ENCODE measurements at places on chromosomes 16 and 17.

- peak; percentile 18 for DNase-seq
These were observed 552 bp downstream of the C17orf58 start for GRCh38 chr17:67995570-67996263.

- DNase-seq: no peak
These were observed 14.1 kb downstream of the TUBD1 start for GRCh38 chr17:59878624-59879023.

- DNase-seq: no peak
These were observed 54.1 kb downstream of the PSMD12 start for GRCh38 chr17:67312265-67312664.

GRCh38 chr16:58177353-58177710 is 20.6 kb downstream of the CSNK2A2 start:
- DNase-seq: no peak

- peak; percentile 83 for DNase-seq
These were observed 2.0 kb downstream of the ZNF771 start for GRCh38 chr16:30409125-30410060.

GRCh38 chr17:73998653-73999645 is 204.5 kb upstream of the RPL38 start:
- peak; percentile 66 for DNase-seq

DNA sequence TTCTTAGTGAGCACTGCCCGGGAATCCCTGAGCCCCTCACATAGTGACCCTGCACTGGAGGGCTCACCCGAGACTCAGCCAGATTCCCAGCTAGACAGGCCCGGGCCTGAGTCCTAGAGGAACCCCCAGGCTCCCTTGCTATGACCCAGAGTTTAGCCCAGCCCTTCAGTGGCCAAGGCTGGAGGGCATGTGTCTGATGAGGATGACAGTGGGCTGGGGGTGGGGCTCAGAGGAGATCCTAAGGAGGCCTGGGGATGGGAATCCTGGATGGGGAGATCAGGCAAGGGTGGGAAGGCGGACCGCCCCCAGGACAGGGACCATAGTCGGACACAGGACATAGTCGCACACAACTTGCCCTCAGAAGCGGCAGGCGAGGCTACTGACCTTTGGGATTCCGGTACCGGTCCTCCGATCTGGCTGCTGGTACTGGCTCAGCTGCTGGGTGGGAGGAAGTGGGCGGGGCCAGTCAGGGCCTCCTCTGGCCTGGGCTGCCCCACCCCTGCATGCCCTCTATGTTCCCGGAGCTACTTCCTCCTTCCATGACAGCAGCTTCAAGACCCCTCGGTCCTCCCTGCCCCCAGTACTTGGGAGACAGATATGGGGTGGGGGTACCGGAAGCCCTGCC is 1.1 kb downstream of the CD79B start:
- peak; percentile 43 for DNase-seq

GRCh38 chr16:27240948-27241531 is 27.5 kb downstream of the NSMCE1 start:
- DNase-seq: no peak

DNA sequence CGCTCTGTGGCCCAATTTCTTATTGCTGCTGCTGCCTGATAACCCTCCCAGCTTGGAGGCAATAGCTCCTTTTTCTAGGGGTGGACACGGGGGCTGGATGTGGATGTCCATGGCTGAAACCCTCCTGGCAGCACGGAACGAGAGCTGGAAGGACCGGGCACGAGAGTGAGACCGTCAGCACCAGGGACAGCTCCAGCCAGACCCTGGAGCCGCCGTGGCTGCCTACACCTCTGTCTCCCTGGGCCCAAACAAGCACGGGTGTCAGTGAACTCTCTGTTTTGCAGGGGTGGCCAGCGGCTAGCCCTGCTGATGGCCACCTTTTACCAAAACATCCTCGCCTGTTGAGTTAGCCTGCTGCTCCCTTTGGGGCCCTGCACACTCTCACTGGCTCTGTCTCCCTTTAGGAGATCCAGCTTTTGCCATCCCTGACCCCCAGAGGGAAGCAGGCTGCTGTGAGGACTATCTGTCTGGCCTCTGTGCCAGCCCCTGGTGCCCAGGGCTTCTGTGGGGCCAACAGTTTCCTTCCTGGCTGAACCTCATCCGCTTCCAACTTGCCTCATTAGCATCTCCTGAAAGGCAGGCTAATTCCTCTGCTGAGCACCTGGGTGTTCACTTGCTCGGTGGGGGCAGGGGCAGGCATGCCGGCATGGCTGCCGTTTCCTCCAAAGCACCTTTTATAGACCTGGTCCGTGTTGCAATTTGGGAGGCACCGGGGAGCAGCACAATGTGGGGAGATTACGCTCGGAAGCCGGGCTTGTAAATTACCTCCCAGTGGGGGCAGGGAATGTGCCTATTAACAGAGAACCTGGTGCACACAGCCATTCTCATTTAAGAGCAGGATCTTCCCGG is 118.1 kb downstream of the ENGASE start:
- DNase-seq: peak; percentile 64

- DNase-seq: no peak
These were observed 682 bp downstream of the XAF1 start for GRCh38 chr17:6756425-6757031.

DNA sequence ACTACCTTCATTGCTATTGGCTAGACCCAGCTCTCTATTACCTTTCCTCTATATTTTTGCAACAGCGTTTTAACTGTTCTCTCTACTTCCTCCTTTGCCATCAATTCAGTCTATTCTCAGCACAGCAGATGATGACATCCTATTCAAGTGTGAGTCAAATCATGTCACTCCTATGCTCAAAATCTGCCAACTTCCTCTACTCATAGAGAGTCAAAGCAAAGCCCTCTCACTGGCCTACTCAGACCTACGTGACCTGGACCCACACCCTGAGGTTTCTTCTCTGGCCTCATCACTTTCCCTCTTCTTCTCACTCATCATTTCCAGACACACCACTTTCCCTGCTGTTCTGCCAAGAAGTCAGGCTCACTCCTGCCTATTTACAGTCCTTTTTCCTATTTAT is 289.0 kb upstream of the AXIN2 start:
- peak; percentile 18 for DNase-seq

DNA sequence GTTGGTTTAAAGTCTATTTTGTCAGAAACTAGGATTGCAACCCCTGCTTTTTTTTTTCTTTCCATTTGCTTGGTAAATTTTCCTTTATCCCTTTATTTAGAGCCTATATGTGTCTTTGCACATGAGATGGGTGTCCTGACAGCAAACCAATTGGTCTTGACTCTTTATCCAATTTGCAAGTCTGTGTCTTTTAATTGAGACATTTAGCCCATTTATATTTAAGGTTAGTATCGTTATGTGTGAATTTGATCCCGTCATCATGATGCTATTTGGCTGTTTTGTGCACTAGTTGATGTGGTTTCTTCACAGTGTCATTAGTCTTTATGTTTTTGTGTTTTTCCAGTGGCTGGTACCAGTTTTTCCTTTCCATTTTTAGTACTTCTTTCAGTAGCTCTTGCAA is 127.7 kb upstream of the ZNF267 start:
- DNase-seq: no peak

DNA sequence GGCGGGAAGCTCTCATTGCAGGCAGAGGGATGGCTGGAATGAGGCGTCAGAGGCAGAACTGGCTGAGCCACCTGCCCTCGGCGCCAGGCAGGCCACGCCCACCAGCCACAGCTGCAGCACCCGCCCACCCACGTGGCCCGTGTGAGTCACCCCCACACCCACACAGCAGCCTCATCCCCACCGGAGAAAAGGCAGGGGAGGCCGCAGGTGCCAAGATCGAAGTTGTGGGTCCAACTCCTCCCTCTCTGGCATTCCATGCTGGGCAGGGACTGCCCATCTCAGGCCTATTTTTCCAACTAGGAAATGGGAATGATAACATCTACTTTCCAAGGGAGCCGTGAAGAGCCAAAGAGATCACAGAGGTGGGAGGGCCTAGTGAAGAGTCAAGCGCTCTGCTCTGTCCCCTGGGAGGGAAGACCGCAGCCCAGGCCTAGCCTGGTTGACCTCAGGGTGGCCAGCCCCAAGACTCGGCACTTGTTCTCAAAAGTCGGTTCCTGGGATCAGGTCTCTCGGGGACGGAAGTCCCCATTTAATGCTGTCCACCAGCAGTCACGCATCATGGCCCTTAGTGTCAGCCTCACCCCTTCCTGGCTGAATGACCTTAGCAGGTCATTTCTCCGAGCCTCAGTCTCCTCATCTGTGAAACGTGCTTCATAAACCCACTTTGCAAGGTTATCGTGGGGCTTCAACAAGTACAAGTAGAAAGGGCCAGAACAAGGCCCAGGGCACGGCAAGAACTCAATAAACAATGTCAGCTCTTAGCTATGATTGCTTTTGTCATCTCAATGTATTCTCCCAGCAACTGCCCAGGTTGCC is at the start of gene TRPV3:
Gene TRPV3, minus strand, starts transcription at position 45 of the 816 bp plus-strand sequence. CDS start 2,962 bp downstream, outside the sequence.
- peak; percentile 86 for DNase-seq

GRCh38 chr16:1863681-1864460 is 8.1 kb downstream of the MEIOB start:
- DNase-seq: no peak

DNA sequence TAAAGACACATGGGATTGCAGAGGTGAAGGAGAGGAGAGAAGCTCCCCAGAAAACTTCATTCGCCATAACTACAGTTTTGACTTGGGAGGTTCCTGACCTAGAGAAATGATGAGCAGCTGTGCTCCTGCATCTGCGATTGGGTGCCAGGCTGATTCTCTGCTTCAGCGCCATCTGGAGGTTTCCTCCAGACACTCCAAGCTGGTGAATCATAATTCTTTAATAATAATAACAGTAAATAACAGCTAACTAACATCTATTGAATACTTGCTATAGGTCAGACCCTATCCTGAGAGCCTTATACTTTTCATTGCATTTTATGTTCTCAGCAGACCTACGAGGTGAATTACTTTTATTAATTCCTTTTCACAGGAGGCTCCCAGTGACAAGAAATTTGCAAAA is 575.8 kb downstream of the TOX3 start:
- DNase-seq: no peak

DNA sequence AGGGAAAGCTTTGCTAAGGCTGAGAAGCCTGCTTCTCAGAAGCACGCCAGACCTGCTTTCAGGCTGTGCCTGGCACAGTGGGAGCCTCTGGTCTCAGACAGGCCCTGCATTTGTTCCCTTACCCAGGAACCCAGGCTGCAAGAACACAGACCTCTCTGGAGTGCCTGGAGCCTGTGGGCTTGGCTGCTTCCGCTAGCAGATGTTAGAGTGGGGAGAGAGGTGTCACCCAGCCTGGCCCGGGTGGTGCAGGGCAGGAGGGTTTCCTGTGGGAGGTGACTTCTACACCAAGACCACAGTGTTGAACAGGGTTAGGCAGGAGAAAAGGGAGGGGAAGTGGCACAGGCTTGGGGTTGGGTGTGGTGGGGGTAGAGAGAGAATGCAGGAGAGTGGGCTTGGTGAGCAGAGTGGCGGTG is 35.8 kb upstream of the ADGRG1 start:
- no peak for DNase-seq

DNA sequence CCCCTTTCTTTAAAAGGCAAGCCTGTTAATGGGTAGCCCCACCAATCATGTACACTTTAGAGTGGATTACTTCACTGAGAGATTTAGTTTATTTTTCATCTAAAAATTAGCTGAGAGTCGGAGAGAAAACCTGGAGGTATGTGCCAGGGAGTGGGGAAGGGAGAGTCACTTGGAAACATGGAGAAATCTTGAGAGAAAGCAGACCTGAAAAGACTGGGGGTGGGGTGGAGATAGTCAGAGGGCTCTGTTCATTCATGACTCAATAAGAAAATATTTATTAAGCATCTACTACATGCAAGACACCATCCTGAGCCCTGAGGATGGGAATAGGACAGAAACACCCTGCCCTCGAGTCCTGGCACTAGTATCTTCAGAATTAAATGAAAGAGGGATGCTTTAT is 27.4 kb upstream of the RCVRN start:
- no peak for DNase-seq

DNA sequence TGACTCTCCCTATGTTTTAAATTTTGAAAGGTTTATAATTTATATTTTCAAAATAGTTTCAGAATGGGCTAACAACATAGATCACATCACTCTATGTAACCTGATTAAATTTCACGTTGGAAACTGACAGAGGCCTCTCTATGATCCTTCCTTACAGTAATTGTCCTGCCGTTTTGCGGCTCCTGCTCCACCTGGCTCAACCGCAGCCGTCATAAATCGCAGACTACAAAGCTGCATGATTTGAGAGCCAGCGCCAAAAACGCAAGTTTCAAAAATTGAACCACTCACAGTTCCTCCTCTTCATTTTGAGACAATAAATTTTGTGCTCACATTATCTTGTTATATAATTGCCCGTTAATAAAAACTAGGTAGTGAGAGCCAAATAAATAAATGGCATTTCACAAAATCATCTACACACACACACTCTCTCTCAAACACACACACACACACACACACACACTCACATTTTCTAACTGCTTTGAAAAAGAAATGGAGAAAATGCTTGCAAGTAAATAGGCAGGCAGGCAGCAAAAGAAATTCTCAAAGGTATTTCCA is 263.1 kb upstream of the PSMD7 start:
- no peak for DNase-seq

GRCh38 chr17:31448467-31449077 is 57.1 kb downstream of the RAB11FIP4 start:
- DNase-seq: no peak

DNA sequence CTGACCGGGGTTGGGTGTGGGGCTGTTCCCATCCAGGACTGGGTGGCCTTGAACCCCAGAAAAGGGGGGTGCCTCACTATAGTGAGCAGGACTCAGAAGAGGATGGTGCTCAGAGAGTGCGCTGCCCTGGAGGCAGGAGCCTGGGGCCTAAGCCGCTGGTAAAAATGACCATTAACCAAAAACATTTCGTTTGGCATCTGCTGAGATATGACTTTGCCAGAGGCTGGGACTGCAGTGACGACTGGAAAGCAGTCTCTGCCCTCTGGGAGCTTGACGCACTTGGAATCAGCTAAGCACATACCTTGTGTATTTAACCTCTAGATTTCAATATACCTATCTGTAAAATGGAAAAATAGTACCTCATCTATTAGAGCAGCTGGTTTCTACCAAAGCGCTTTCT is 7.2 kb upstream of the CRHR1 start:
- no peak for DNase-seq

DNA sequence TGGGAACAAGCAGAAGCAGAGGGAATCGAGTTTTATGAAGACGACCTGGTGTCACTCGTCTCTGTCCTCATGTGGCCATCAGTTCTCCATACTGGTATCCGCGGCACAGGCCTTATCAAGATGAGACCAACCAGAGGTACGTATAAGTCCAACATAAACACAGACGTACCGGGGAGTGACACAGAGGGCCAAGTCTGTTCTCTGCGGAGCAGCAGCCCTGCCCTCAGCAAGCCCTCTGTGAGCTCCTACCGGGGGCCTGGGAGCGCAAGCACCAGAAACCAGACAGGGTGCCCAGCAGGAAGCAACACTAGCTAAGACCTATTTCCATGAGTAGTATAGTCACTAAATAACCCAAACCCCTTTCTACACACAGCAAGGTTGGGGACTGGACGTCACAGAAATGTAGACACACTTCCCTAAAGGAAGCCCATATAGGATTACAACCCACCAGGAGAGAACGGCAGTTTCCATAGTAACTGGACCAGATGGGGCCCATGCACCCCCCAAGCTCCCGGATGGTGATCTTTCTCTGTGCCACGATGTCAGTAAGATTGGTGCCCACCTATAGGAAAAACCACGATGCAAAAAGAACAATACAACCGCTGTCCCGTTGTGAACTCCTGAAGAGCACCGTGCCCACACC is 911 bp downstream of the ARL16 start:
- no peak for DNase-seq

GRCh38 chr17:44209786-44210341 is 9.6 kb downstream of the UBTF start:
- no peak for DNase-seq

- DNase-seq: no peak
These were observed 24.8 kb downstream of the TMEM114 start for GRCh38 chr16:8565498-8565897.

Data from Daoy (cell line).